Activated CD8-positive, alpha-beta memory T cell treated with anti-CD3 and anti-CD28 coated beads, Interleukin-2, amount 10 ng/mL, durations not matched to agents 7 days and 5 days (primary cell): ENCODE measurements at places on chromosomes 5 and 9. TPM values are rescaled to one million over a fixed set of nuclear protein-coding genes. Genes with fewer than 3 reads are reported as not detected.

DNA sequence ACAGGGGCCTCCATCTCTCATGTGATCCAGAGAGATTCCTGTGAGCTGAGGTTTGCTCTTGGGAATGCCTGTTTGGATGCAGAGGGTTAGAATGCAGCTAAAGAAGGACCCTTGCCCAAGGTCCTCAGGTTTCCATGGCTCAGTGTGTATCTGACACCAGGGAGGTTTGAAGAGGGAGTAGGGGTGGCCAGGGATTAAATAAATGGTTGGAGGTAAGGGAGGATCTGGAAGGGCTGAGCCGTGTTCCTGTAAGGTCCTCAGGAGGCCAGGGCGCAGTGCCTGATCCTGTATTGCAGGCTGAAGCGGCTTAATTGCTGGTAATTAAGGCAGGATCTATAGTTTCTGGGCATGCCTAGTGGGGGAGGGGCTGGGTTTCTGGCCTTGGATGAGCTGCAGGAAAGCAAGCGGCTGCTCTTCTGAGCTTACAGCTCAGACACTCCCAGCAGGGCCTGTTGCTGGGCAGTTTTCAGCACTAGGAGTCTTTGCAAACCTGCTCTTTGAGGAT, 41.5 kb upstream of the MAP1B start:
- no peak overlapping the region for H3K4me3 ChIP-seq
- DNase-seq: no peak
- no peaks in the 10 kb centered on the region for H3K36me3 ChIP-seq

- no peak for DNase-seq
- no peaks in the 10 kb centered on the region for H3K36me3 ChIP-seq
- H3K4me3 ChIP-seq: no peak overlapping the region
Observed at GRCh38 chr9:76203373-76203772, 190.9 kb downstream of the RFK start.

- DNase-seq: no peak
- H3K4me1 ChIP-seq: peaks cover 12% of the 10 kb centered on the region
- no peaks in the 10 kb centered on the region for H3K27me3 ChIP-seq
Observed at GRCh38 chr5:172871536-172871935, 37.5 kb downstream of the ERGIC1 start.

GRCh38 chr5:75023368-75024159, 28.8 kb downstream of the GCNT4 start:
- peak overlapping the region; percentile 60 for H3K27ac ChIP-seq
- H3K4me3 ChIP-seq: no peak overlapping the region
- H3K27me3 ChIP-seq: peaks cover 11% of the 10 kb centered on the region
- peak; percentile 64 for DNase-seq

DNA sequence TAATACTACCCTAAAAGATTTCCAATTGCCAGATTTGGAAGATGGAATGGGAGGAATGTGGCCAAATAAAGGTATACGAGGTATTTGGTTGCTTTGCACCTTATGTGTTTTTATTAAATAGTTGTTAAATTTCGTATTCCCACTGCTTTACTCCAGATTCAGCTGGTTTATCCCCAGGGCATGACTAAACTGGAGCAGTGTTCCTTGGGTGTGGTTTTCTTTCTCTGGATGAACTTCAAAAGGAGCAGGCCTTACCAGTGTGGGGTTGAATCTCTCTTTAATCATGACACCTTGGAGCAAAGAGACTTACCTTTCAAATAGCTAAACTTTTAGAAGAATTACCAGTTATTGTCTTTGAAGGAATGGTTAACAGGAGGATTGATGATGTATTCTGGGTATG, 121.7 kb upstream of the BNC2 start:
- DNase-seq: no peak
- H3K36me3 ChIP-seq: no peaks in the 10 kb centered on the region
- H3K4me3 ChIP-seq: no peak overlapping the region
- no peaks in the 10 kb centered on the region for H3K27me3 ChIP-seq
- H3K4me1 ChIP-seq: no peaks in the 10 kb centered on the region

DNA sequence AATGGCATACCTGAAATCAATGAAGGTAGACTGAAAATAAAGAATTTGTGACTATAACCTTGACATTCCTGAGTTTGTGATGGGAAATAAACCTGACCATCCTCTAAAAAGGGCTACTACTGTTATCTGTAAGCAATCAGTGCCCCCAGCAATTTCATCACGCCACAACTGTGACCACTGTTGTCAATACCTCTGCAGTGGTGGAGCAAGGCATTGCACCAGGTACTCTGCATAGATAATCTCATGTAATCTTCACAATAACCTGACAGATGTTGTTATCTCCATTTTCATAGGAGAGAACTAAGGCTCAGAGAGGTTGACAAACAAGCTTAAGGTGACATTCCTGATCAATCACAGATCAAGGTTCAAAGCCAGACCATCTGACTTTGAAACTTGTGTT, 38.5 kb upstream of the FRRS1L start:
- H3K27ac ChIP-seq: no peak overlapping the region
- no peaks in the 10 kb centered on the region for H3K4me1 ChIP-seq
- peaks cover 17% of the 10 kb centered on the region for H3K27me3 ChIP-seq
- no peaks in the 10 kb centered on the region for H3K36me3 ChIP-seq
- H3K4me3 ChIP-seq: no peak overlapping the region

- H3K4me3 ChIP-seq: no peak overlapping the region
- H3K27me3 ChIP-seq: peaks cover 36% of the 10 kb centered on the region
- peaks cover 9% of the 10 kb centered on the region for H3K36me3 ChIP-seq
- peak overlapping the region; percentile 25 for H3K27ac ChIP-seq
Observed at GRCh38 chr5:180718810-180719453, 20.9 kb downstream of the OR2Y1 start.

- H3K4me3 ChIP-seq: no peak overlapping the region
- no peaks in the 10 kb centered on the region for H3K4me1 ChIP-seq
- DNase-seq: no peak
- H3K27me3 ChIP-seq: peaks cover 17% of the 10 kb centered on the region
- H3K27ac ChIP-seq: no peak overlapping the region
- H3K36me3 ChIP-seq: no peaks in the 10 kb centered on the region
Observed at GRCh38 chr5:149073213-149073612, 10.4 kb upstream of the SH3TC2 start.

DNA sequence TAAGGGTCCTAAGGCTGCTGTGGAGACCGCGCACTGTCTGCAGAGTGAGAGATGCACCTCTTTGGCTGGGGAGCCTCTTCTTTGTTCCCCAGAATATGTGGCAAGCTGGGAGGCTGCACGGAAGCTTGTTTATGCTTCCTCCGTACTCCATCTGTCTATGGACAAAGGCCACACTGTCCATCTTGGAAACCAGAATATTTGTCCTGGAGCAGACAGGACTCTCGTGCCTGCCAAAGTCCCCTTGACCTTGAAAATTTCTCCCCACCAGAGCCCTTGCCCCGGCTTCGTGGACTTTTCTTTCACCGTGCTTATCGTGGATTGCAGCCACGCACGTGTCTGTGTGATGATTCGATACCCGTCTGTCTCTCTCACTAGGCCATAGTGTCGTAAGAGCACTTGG, 147.4 kb downstream of the NSG2 start:
- no peaks in the 10 kb centered on the region for H3K36me3 ChIP-seq
- DNase-seq: peak; percentile 33
- peaks cover 3% of the 10 kb centered on the region for H3K27me3 ChIP-seq
- no peak overlapping the region for H3K4me3 ChIP-seq

- no peaks in the 10 kb centered on the region for H3K4me1 ChIP-seq
- H3K27ac ChIP-seq: no peak overlapping the region
- no peak overlapping the region for H3K4me3 ChIP-seq
- DNase-seq: peak; percentile 33
Observed at GRCh38 chr5:1557114-1557873, 33.5 kb upstream of the LPCAT1 start.

DNA sequence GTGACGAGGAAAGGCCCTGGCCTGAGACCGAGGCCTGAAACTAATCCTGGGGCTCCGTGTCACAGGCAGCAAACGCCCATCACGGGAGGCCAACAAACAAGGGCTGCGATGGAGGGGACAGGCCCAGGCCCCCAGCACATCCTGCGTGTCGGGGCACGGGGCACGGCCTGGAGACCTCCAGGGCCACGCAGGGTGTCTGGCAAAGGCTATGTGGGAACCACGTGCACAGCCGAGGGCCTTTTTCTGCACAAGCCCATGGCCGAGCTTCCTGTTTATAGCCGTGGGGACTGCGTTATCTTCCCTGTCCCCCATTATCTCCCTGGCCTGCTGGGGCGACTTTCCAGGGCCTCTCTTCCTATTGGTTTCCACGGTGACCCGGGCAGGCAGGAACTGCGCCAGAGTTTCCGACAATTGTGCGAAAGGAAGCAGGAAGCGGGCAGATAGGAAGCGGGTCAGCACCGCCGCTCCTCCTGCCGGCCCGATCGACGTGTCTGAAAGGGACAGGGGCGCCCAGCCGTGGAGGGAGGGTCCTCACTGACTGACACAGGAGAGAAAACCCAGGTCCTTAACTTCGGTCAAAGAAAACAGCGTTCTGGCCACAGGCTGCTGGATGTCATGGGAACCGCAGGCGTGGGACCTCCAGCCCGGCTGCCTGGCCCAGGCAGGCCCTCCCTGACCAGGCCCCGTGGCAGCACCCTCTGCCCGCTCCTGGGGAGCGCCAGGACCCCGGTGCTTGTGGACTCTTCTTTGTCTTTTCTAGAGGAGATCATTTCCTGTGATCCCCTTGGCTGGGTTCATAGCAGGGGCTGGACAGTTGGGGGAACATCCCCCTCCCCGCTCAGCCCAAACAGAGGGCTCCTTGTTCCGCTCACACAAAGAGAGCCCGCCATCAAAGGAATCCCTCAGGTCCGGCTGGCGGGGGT, 29.1 kb upstream of the SEC16A start:
- no peaks in the 10 kb centered on the region for H3K27me3 ChIP-seq
- peaks cover 10% of the 10 kb centered on the region for H3K36me3 ChIP-seq
- peaks cover 3% of the 10 kb centered on the region for H3K4me1 ChIP-seq

- DNase-seq: no peak
- no peak overlapping the region for H3K27ac ChIP-seq
- no peaks in the 10 kb centered on the region for H3K27me3 ChIP-seq
- no peaks in the 10 kb centered on the region for H3K36me3 ChIP-seq
Observed at GRCh38 chr9:92486371-92486770, 4.1 kb upstream of the ASPN start.

DNA sequence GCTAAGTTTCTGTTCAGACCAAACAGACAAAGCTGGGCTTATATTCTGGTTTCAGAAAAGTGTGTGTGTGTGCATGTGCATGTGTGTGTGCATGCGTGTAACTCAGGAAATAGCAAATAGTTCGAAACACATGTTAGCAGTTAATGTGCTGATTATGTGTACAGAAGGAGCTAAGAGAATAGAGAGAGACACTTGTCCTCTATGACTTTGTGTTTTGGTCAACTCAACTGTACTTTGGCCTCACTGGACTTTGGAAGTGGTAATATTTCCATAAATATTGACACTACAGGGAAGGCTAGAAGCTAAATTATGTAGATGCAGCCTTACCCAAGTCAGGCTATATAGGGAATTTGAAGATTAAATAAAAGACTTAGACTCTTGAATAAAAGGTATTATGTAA, 155.5 kb downstream of the RAB3C start:
- no peaks in the 10 kb centered on the region for H3K36me3 ChIP-seq
- H3K27me3 ChIP-seq: peaks cover 2% of the 10 kb centered on the region
- DNase-seq: no peak

- H3K4me1 ChIP-seq: peaks cover 26% of the 10 kb centered on the region
- no peaks in the 10 kb centered on the region for H3K27me3 ChIP-seq
- H3K36me3 ChIP-seq: peaks cover 6% of the 10 kb centered on the region
Observed at GRCh38 chr9:136437839-136438547, 1.7 kb downstream of the INPP5E start.

GRCh38 chr9:96646081-96646991, 8.8 kb downstream of the PRXL2C start:
- no peaks in the 10 kb centered on the region for H3K27me3 ChIP-seq
- H3K36me3 ChIP-seq: peaks cover 23% of the 10 kb centered on the region
- no peak for DNase-seq
- no peak overlapping the region for H3K27ac ChIP-seq

DNA sequence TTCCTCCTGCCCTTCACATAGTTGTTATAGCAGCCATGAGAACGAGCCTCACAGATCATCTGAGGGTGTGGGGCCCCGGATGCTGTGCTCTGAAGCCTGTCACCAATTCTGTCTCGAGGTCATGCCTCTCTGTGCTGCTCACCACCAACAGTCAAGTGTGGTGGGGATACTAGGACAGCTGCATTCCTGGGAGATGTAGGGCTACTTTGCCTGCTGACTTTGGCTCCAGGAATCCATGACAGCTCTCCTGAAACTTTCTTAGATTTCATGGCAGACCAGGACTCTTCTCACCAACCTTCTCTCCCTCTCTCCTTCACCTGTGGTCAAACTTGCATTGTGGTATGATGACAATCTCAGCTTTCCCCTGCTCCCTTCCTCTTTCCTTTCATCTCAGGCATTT, 395.9 kb downstream of the PSAT1 start:
- H3K36me3 ChIP-seq: no peaks in the 10 kb centered on the region
- no peaks in the 10 kb centered on the region for H3K27me3 ChIP-seq
- no peaks in the 10 kb centered on the region for H3K4me1 ChIP-seq
- H3K27ac ChIP-seq: no peak overlapping the region
- no peak for DNase-seq

GRCh38 chr5:116076496-116076895, 8.3 kb upstream of the COMMD10 start:
- no peak overlapping the region for H3K27ac ChIP-seq
- H3K4me3 ChIP-seq: no peak overlapping the region
- H3K4me1 ChIP-seq: peaks cover 20% of the 10 kb centered on the region
- H3K27me3 ChIP-seq: peaks cover 19% of the 10 kb centered on the region
- no peak for DNase-seq
- peaks cover 3% of the 10 kb centered on the region for H3K36me3 ChIP-seq

- no peak for DNase-seq
- peaks cover 22% of the 10 kb centered on the region for H3K36me3 ChIP-seq
- no peaks in the 10 kb centered on the region for H3K27me3 ChIP-seq
- H3K27ac ChIP-seq: peak overlapping the region; percentile 81
- H3K4me1 ChIP-seq: peaks cover 23% of the 10 kb centered on the region
Observed at GRCh38 chr5:52825826-52826225, 38.1 kb downstream of the ITGA1 start.

GRCh38 chr5:56479126-56479525, 246.0 kb upstream of the ANKRD55 start:
- peaks cover 18% of the 10 kb centered on the region for H3K4me1 ChIP-seq
- H3K27me3 ChIP-seq: peaks cover 48% of the 10 kb centered on the region
- no peak overlapping the region for H3K4me3 ChIP-seq
- H3K36me3 ChIP-seq: no peaks in the 10 kb centered on the region
- no peak overlapping the region for H3K27ac ChIP-seq

GRCh38 chr5:53335115-53335514, 145.3 kb upstream of the FST start:
- H3K36me3 ChIP-seq: no peaks in the 10 kb centered on the region
- DNase-seq: no peak
- peaks cover 2% of the 10 kb centered on the region for H3K4me1 ChIP-seq
- H3K27ac ChIP-seq: no peak overlapping the region
- H3K4me3 ChIP-seq: no peak overlapping the region

GRCh38 chr9:118170032-118170955, 466.1 kb downstream of the TLR4 start:
- no peak overlapping the region for H3K27ac ChIP-seq
- no peaks in the 10 kb centered on the region for H3K4me1 ChIP-seq
- H3K36me3 ChIP-seq: no peaks in the 10 kb centered on the region
- DNase-seq: no peak
- no peaks in the 10 kb centered on the region for H3K27me3 ChIP-seq
- no peak overlapping the region for H3K4me3 ChIP-seq

Gene CDH9
- total RNA-seq: not detected

Gene HCN1
- total RNA-seq: not detected

Gene BSPRY
- 7.2 TPM for total RNA-seq

Gene UBE2B
- total RNA-seq: 84.8 TPM

Gene RPL35
- 1,421 TPM for total RNA-seq

Gene LCN12
- total RNA-seq: 1.2 TPM

Gene GHR
- not detected for total RNA-seq

Gene QRFP
- total RNA-seq: not detected

Gene ZNF346
- 31.2 TPM for total RNA-seq

Gene PDLIM4
- total RNA-seq: 2.3 TPM

Gene ELOVL7
- 0.44 TPM for total RNA-seq

Gene OR1J2
- total RNA-seq: not detected

Gene ASPN
- not detected for total RNA-seq
